Renal cortical epithelial cell (primary cell): ENCODE measurements at places on chromosomes 2 and 18.
A peak's percentile ranks its signal among the peaks of the same experiment; 100 is the strongest.

- DNase-seq = no peak
Measured at GRCh38 chr2:168583064-168583709, 127.1 kb downstream of the CERS6 start.

- peak; percentile 58 for DNase-seq
Measured at GRCh38 chr18:54444319-54444914, 86.7 kb downstream of the C18orf54 start.

GRCh38 chr2:239679755-239680154 is 278.9 kb upstream of the HDAC4 start:
- DNase-seq = no peak

GRCh38 chr2:22855761-22856184 is 529.2 kb upstream of the KLHL29 start:
- no peak for DNase-seq

DNA sequence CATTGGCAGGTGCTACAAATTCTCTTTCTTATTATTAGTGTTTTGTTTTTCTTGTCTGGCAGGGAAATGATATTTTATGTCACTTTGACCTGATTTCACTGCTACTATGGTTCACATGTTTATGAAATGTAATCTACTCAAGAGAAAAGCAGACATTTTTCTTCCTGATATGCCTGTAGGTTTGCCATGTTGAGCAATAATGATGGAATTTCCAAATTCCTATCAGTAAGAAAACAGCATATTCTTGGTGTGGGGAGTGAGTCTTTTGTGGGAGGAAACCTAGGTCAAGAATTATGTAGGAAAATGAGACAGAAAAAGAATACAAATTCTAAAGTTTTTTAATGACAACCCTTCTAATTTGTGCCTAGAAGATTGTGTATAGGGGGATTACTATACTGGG is 356.4 kb downstream of the SLC4A3 start:
- no peak for DNase-seq

- DNase-seq = no peak
Measured at GRCh38 chr2:42829671-42830440, 37.5 kb upstream of the HAAO start.

GRCh38 chr2:28381225-28382180 is 11.2 kb upstream of the FOSL2 start:
- DNase-seq = no peak
